ENCODE measurements at places on chromosomes 1 and 21.

GRCh38 chr1:102191723-102192122 lies 195.0 kb upstream of the OLFM3 start:
- DNase-seq, result peak; percentile 13

DNA sequence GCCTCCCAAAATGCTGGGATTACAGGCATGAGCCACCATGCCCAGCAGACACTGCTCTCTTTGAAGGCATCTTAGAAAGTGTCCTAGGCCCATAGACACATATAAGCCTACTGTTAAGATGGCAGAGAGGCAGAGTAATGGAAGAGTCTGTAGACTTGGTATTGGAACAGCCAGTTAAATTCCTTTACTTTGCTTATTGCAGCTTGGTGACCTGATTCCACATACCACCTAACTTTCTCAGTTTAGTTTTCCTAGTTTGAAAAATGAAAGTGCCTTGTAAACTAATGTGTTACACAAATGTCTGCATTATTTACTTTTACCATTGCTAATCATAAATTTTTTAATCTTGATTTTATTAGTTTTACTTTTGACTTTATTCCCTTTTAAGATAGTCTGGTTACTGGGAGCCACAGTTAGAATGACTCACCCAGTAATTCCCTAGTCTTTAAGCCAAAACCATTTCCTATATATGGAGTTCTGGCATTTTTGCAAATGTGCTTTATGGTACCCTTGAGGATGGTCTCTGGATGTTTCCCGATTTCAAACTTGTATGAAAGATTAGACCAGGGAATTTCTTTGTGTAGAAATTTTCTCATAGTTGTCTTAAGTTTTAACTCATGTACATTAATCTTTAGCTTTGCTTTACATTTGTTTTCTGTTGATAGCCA lies 6.4 kb downstream of the SMAP2 start:
- peak; percentile 63 for DNase-seq

- no peak for DNase-seq
These were observed 4.3 kb upstream of the GPR153 start for GRCh38 chr1:6265151-6265550.

- DNase-seq, result no peak
These were observed 2.1 kb downstream of the HJV start for GRCh38 chr1:146019231-146020057.

DNA sequence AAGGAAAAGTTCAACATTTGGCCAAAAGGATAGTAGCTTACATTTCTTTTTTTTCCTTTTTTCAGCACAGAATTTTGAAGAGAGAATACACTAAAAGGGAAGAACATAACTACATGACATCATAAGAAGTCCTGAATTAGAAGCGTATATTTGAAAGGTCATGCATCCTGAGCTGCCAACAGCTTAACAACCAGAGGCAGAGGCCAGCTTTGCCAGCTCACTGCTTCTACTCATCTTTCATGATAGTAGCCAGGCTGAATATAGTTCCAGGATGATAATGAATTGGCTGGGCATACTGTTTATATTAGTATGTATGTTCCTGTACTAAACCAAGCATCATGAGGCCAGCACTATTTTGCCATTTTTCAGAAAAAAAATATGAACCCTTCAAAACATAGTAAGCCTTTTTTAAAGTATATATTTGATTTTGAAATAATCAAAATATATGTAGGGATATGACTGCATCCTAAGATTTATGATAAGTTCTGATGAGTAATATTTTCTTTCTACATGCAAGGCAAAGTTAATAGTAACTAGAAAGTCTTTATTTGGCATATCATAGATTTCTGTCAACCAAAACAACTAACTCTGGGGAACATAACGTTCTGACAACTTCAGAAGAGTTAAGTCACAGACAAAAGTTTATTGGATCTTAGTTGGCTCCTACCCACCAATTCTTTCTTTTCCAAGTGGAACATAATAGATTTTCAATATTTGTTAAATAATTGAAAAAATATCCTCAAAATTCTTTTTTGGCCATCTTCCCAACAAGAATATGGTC lies 123.2 kb downstream of the DPYD start:
- peak; percentile 57 for DNase-seq

All from iris pigment epithelial cell (primary cell).